ENCODE measurements at places on chromosomes 13 and 19.

DNA sequence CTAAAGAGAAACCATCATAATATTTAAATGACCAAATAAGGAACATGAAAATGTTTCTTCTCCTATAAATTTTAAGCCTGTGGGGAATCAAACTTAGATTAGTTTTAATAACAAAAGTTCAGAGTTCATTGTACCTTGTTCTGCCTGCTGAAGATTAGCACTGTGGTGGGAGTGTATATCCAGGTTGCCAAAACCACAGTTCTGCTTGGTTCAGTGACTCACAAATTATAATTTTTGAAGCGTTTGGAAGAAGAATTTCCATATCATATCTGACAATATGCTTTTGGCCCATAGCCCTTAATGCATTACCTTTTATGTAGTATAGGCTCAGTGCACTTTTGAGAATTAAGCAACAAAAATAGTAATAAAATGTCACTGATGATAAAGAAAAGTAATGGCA lies 545.2 kb downstream of the GPC6 start:
- DNase-seq, result peak; percentile 11

DNA sequence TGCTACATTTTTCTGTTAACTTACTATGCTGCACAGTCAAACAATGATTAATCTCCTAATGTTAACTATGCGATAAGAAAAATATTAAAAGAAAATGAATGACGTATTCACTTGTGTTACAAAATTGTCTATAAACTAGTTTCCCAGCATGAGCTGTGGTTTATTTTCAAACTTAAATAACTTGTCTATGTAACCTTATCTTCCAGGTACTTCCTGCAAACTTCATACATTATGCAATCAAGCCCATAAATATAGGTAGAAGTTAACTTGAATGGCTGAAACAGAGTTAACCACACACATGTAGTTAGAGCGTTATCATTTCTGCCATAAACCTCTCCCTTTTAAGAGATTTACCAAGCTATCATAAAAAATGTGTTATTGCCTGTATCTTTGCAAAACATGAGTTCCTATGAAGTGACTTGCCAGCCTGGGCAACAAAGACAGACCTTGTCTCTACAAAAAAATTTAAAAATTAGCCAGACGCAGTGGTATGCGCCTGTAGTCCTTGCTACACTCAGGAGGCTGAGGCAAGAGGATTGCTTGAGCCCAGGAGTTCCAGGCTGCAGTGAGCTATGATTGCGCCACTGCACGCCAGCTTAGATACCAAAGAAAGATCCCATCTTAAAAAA lies 17.7 kb upstream of the KLF5 start:
- DNase-seq, result peak; percentile 92

GRCh38 chr13:106343836-106344235 lies 191.6 kb downstream of the EFNB2 start:
- no peak for DNase-seq

DNA sequence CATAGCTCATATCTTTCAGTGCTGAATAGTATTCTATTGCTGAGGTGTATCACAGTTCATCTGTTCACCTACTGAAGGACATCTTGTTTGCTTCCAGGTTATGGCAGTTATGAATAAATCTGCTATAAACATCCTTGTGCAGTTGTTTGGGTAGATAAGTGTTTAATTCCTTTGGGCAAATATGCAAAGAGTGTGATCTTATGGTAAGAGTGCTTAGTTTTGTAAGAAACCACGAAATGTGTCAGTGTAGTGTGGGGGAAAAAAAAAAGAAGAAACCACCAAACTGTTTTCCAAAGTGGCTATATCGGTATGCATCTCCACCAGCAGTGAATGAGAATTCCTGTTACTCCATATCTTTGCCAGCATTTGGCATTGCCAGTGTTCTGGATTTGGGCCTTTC lies 93.3 kb downstream of the PIBF1 start:
- DNase-seq, result no peak

DNA sequence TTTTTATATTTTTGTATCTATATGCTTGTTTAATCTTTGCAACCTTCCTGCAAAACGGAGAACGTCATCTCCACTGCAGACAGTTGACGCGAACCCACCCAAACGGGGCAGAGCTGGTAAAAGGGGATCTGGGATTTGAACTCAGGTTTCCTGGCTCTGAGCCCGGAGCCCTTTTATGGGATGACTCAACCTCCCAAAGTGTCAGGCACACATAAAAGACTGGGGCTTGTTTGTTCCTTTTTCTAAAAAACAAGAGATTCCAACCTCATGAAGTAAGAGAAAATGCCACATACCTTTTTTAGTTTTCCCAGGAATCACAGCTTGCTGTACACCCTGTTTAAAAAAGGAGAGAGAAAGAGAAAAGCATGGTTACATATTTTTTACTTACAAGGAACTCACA lies 78.9 kb downstream of the GADD45B start:
- no peak for DNase-seq

DNA sequence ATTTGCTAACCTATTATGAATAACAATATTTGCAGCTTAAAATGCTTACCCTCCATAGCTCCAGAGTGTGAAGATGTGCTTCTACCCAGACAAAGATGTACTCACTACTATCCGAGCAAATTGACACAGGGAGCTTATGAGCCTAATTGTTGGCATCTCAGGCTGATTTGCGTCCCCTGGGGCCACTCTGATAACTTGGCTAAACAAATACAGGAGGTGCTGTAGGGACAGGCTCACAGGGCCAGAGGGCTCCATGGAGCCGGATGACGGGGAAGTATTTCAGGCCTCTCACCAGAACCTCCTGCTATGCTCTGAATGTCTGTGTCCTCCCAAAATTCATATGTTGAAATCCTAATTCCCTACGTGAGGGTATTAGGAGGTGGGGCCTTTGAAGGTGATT lies 26.7 kb upstream of the C19orf12 start:
- peak; percentile 75 for DNase-seq

GRCh38 chr13:111562716-111563115 lies 242.3 kb downstream of the TEX29 start:
- no peak for DNase-seq

- DNase-seq, result no peak
Observed at GRCh38 chr19:11239377-11240000, at the start of gene ANGPTL8. Gene ANGPTL8 (plus strand): TSS chr19:11239619. CDS start chr19:11239638, 19 bp downstream.

GRCh38 chr19:15197275-15197941 lies 3.4 kb downstream of the NOTCH3 start:
- no peak for DNase-seq

DNA sequence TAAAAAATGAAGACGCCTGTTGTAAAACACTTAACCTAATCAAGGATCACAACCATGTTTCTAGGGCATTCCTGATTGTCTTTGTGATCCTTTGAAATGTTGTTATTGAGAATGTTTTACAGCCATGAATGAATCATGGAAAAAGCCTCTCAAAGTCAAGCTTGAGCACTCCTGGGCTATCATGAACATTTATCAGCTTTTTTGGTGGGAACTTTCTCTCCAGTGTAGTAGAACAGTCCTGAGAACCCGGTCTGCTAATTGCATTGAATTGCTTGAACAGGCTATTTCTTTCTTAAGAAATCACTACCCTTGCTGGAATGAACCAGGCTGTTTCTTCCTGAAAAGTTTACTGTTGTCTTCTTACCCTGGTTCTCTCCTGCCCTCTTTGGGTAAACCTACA lies 516.5 kb downstream of the FGF9 start:
- DNase-seq, result no peak

GRCh38 chr19:58154679-58155648 lies 4.4 kb upstream of the ZNF329 start:
- DNase-seq, result peak; percentile 78

All from NCI-H526 treated with DMSO at 0.1 percent for 48 hours (cell line).